ENCODE measurements at places on chromosomes 12 and 14. TPM values are rescaled to one million over a fixed set of nuclear protein-coding genes. Genes with fewer than 3 reads are reported as not detected.

DNA sequence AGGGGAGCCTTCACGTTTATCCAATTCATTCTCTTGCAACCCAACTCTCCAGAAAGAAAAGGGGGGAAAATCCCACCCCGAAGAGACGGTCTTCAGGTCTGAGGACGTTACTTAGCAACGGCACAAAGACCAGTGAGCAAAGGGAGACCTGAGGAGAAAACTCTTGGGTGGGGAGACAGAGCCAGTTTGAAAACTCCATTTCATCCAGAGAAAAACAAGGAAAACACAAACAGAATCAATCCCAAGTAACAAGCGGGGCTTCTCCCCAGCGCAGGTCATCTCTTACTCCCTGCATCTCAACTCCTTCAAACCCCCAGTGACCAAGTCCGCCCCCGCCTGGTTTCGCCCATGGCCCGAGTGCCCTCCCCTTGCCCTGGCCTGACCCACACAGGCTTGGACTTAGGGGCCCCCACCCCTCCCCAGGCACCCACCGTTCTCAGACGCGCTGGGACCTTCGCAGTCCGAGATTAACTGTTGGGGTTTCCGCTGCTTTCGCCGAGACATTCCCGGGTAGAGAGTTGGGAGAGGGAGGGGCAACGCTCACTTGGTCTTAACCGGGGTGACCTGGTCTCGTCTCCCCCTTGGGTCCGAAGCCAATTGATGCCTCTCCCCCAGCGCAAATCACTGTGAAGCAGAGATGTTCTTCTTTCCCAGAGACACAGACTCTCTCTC, 10.4 kb upstream of the SALL2 start:
- no peak overlapping the region for H3K4me3 ChIP-seq
- H3K4me1 ChIP-seq: peaks cover 8% of the 10 kb centered on the region
- H3K27ac ChIP-seq: no peak overlapping the region
- DNase-seq: no peak

The RND1 gene
- total RNA-seq: 5.7 TPM

The B4GALNT1 gene
- total RNA-seq: not detected

GRCh38 chr14:102824832-102825231, 47.6 kb downstream of the TRAF3 start:
- H3K27me3 ChIP-seq: no peaks in the 10 kb centered on the region
- H3K4me1 ChIP-seq: peaks cover 60% of the 10 kb centered on the region
- DNase-seq: no peak
- no peak overlapping the region for H3K27ac ChIP-seq
- H3K4me3 ChIP-seq: no peak overlapping the region

- H3K27me3 ChIP-seq: no peaks in the 10 kb centered on the region
- no peaks in the 10 kb centered on the region for H3K36me3 ChIP-seq
- DNase-seq: peak; percentile 87
- peaks cover 4% of the 10 kb centered on the region for H3K4me1 ChIP-seq
- no peak overlapping the region for H3K27ac ChIP-seq
- no peak overlapping the region for H3K4me3 ChIP-seq
These were observed 127.0 kb downstream of the ERC1 start for GRCh38 chr12:1117970-1118563.

GRCh38 chr14:91376547-91377477, 40.8 kb downstream of the CCDC88C start:
- DNase-seq: no peak
- H3K4me3 ChIP-seq: no peak overlapping the region
- peaks cover 100% of the 10 kb centered on the region for H3K4me1 ChIP-seq
- H3K36me3 ChIP-seq: peaks cover 39% of the 10 kb centered on the region
- H3K27ac ChIP-seq: peak overlapping the region; percentile 64

DNA sequence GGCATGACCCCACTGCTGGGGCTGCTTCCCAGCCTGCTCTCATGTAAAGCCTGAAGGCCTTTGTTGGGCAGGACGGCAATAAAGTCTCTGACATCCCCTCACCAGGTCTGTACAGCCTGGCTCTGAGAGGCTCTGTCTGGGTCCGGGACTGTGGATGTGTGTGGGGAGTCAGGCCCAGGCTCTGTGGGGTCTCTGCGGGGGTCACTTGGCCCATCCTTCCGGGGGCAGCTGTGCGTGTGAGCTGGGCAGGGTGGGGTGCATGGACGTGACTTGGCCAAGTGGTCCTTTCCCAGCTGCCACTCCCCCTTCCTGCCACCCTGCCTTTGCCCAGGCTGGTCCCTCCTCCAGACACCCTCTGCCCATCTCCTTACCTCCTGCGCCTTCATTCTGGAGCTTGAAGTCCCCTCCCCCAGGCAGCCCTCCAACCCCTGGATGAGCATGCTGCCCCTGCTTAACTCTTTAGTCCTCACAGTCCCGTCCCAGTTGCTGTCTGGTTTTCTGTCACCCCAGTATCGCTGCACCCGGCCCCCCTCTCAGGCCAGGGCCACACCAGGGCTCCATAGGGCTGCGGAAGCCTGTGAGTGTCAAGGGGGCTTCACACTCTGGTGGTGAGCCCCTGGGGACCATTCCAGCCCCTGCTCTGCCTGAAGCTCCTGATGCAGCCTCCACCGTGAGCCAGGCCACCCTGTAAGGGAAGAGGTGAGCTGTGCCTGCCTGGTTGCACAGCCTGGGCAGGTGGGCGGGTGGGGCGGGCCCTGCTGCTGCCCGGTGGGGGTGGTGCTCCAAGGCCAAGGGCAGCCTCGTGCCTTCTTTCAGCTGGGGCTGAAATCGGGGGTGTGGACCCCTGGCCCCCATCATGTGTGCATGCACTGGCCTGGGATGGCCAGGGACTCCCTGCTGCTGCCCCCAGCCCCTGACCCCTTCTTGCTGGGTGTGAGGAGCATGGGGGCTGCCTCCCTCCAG, 25.5 kb upstream of the KIF26A start:
- DNase-seq: no peak
- H3K4me3 ChIP-seq: no peak overlapping the region
- H3K36me3 ChIP-seq: no peaks in the 10 kb centered on the region
- H3K4me1 ChIP-seq: peaks cover 4% of the 10 kb centered on the region
- no peak overlapping the region for H3K27ac ChIP-seq

GRCh38 chr12:75959506-75959905, 72.1 kb downstream of the PHLDA1 start:
- H3K36me3 ChIP-seq: no peaks in the 10 kb centered on the region
- no peaks in the 10 kb centered on the region for H3K27me3 ChIP-seq
- DNase-seq: no peak
- no peak overlapping the region for H3K4me3 ChIP-seq
- peaks cover 6% of the 10 kb centered on the region for H3K4me1 ChIP-seq

DNA sequence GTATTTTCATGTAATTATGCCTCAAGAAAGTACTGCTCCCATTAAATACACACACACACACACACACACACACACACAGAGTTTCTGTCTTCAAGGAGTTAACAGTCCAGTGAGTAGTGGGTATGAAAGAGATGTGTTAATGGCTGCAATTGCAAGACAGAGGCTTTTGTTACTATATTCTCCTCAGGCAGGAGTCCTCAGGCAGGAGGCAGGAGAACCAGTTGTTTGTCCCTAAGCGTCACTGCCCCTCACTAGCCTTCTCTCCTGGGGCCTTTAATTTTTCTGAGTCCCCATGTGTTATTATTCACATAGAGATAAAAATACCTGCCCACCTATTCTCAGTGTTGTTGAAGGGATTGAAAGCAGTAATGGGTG, 31.2 kb downstream of the DAD1 start:
- peaks cover 100% of the 10 kb centered on the region for H3K4me1 ChIP-seq
- peaks cover 21% of the 10 kb centered on the region for H3K36me3 ChIP-seq
- no peaks in the 10 kb centered on the region for H3K27me3 ChIP-seq
- peak overlapping the region; percentile 28 for H3K4me3 ChIP-seq
- no peak for DNase-seq
- peak overlapping the region; percentile 99 for H3K27ac ChIP-seq

DNA sequence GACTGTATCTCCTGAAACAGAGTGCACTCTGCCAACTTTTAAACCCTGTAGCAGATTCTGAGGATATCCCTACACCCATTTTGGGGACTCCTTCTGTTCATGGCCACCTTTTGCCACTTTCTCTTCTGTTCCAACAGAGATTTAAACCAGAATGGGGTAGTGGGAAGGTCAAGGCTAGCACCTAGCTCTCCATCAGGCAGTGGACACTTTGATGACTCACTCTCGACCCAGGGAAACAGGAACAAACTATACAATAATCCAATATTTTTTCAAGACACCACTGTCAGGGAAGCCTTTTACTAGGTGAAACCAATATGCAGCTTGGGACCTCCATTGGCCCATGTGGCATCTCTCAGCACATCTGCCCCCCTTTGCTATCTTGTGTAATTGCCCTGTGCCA, 103.6 kb downstream of the DAAM1 start:
- no peak overlapping the region for H3K27ac ChIP-seq
- no peak overlapping the region for H3K4me3 ChIP-seq
- H3K4me1 ChIP-seq: no peaks in the 10 kb centered on the region

The PLEKHD1 gene
- 0.47 TPM for total RNA-seq

DNA sequence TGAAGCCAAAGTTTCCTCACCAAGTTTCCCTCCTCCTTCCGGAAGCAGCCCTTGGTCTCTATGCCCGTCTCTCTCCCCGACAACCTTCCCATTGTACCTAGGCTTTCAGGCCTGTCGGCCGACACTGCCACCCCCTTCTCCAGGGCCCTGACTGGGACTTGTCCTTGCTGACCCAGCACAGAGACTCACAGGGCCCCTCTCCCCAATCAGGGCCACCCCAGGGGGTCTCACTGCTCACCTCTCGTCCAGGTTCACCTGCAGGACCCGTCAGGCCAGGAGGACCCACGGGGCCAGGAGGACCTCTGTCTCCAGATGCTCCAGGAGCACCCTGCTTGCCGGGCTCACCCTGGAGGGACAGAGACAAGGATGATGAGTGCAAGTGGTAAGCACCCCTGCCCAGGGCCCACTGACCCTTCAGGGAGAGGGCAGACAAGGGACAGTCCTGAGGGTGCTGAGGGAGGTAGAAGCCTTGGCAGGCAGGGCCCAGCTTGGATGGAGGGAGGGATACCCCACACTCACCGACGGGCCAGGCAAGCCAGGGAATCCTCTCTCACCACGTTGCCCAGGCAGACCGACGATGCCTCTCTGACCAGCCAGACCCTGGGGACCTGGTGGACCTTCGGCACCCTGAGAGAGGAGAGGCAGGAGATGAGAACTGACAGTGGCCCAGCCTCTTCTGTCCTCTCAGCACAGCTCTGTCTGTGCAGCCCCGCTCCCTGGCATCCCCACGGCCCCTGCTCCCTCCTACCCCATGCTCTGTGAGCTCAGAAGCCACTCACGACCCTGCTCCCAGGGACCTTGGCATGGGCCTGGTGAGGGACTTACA, 14.6 kb downstream of the TMEM106C start:
- no peak overlapping the region for H3K4me3 ChIP-seq
- no peak for DNase-seq
- H3K27ac ChIP-seq: no peak overlapping the region
- H3K4me1 ChIP-seq: no peaks in the 10 kb centered on the region

- H3K27me3 ChIP-seq: no peaks in the 10 kb centered on the region
- no peak overlapping the region for H3K27ac ChIP-seq
- H3K4me1 ChIP-seq: peaks cover 11% of the 10 kb centered on the region
- no peak overlapping the region for H3K4me3 ChIP-seq
- no peaks in the 10 kb centered on the region for H3K36me3 ChIP-seq
- DNase-seq: no peak
These were observed 54.5 kb upstream of the HECTD1 start for GRCh38 chr14:31261859-31262731.

GRCh38 chr12:19440916-19441315, 1.6 kb downstream of the AEBP2 start:
- DNase-seq: no peak
- H3K4me3 ChIP-seq: peak overlapping the region; percentile 89
- peaks cover 30% of the 10 kb centered on the region for H3K4me1 ChIP-seq

GRCh38 chr14:92670160-92670559, 78.3 kb downstream of the LGMN start:
- H3K27ac ChIP-seq: peak overlapping the region; percentile 14
- H3K27me3 ChIP-seq: no peaks in the 10 kb centered on the region
- H3K36me3 ChIP-seq: peaks cover 80% of the 10 kb centered on the region
- peaks cover 60% of the 10 kb centered on the region for H3K4me1 ChIP-seq
- no peak overlapping the region for H3K4me3 ChIP-seq

DNA sequence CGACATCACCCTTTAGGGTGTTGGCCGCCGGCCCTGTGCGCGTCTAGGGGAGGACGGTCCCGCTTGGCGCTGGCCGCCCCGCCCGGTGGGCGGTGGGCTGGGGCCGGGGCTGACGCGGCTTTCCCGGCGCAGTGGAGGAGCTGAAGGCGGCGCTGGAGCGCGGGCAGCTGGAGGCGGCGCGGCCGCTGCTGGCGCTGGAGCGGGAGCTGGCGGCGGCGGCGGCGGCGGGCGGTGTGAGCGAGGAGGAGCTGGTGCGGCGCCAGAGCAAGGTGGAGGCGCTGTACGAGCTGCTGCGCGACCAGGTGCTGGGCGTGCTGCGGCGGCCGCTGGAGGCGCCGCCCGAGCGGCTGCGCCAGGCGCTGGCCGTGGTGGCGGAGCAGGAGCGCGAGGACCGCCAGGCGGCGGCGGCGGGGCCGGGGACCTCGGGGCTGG, 3.6 kb downstream of the TNFAIP2 start:
- H3K4me3 ChIP-seq: no peak overlapping the region
- no peak overlapping the region for H3K27ac ChIP-seq
- H3K4me1 ChIP-seq: peaks cover 24% of the 10 kb centered on the region
- no peaks in the 10 kb centered on the region for H3K36me3 ChIP-seq
- no peak for DNase-seq
- H3K27me3 ChIP-seq: peaks cover 26% of the 10 kb centered on the region

DNA sequence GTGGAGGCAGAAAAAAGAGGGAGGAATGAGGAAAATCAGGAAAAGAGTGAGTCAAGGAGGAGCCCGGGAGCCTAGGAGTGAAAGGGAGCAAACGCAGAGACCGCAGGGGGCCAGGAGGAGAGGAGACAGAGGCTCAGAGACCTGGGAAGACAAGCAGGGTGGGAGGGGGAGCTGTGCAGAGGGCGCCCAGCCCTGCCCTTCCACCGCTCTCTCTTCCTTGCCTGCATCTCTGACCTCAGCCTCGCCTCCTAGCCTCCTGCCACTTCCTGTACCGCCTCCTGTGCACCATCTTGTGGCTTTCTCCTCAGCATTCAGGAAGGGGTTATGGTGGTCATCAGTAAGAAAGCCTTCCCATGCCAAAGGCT, 1.3 kb downstream of the CLSTN3 start:
- no peaks in the 10 kb centered on the region for H3K27me3 ChIP-seq
- peak overlapping the region; percentile 71 for H3K27ac ChIP-seq
- peaks cover 33% of the 10 kb centered on the region for H3K4me1 ChIP-seq
- peak; percentile 58 for DNase-seq

GRCh38 chr12:4892418-4892817, 17.3 kb upstream of the KCNA1 start:
- H3K27me3 ChIP-seq: peaks cover 11% of the 10 kb centered on the region
- H3K27ac ChIP-seq: no peak overlapping the region
- no peaks in the 10 kb centered on the region for H3K4me1 ChIP-seq
- no peak for DNase-seq
- H3K4me3 ChIP-seq: no peak overlapping the region

The GPR162 gene
- not detected for total RNA-seq

DNA sequence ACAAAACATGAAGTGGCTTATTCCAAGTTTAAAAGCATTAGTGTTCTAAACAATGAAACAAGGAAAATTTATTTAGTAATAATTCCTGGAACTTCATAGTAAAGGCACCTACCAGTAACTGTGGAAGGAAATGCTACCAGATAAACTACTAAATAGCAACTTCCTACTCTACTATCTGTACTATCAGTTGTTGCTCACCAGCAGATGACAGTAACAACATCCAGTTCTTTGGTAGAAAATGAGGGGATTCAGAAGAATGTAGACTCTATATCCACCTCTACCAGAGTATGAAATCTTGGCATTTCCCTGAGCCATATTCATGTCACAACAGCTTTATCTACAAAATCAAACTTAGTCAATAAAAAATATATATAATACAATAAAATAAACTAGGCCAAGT, 3.1 kb downstream of the ENTPD5 start:
- H3K36me3 ChIP-seq: peaks cover 6% of the 10 kb centered on the region
- H3K27me3 ChIP-seq: no peaks in the 10 kb centered on the region
- no peak for DNase-seq
- peaks cover 16% of the 10 kb centered on the region for H3K4me1 ChIP-seq

The NOS1 gene
- total RNA-seq: not detected
